Stimulated activated CD4-positive, alpha-beta T cell treated with anti-CD3 and anti-CD28 coated beads, Interleukin-12 subunit alpha, Interleukin-12 subunit beta, amount 100 ng/mL, for 48 hours (primary cell): ENCODE measurements at places on chromosomes 5 and 9.

DNA sequence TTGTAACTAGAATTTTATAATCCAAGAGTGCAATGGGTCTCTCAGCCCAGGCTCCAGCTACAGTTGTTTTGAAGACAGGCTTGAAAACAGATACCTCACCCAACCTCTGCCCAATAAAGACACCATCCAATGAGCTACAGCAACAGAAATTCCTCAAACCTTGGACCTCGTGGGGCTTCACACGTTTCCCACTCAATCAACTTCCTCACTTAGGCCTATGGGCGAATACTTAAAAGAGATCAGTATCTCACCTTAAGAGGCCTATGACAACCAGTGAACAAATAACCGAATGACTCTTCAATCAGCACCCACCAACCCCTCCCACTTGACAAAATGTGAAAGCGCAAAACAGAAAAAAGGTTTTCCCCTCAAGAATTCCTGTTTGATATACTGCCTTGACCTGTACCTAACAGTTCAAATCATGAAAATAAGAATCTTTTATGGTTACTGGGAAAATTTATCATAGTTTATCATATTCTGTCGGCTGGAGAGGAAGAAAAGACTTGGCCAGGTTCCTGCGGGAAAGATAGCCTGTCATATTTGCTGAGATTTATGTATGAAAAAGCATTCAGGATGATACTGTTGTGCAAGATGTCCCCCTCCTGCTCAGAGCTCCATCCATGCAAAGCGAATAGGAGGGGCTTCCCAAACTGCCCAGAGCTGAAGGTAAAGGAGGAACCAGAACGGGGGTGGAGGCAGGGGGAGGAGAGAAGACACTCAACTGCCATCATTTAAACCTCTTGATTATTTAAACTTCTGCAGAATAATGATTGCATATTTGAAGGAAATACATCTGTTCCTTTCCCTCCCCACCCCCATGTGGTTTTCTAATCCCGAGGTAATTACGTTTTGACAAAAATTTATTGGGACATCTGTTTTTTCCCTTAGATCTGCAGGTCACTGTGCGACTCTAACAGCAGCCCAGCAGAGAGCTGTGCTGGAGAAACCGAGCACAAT is 256.3 kb downstream of the NFIB start:
- DNase-seq: no peak

GRCh38 chr9:17906841-17907778 is 328.2 kb downstream of the SH3GL2 start:
- DNase-seq: no peak

DNA sequence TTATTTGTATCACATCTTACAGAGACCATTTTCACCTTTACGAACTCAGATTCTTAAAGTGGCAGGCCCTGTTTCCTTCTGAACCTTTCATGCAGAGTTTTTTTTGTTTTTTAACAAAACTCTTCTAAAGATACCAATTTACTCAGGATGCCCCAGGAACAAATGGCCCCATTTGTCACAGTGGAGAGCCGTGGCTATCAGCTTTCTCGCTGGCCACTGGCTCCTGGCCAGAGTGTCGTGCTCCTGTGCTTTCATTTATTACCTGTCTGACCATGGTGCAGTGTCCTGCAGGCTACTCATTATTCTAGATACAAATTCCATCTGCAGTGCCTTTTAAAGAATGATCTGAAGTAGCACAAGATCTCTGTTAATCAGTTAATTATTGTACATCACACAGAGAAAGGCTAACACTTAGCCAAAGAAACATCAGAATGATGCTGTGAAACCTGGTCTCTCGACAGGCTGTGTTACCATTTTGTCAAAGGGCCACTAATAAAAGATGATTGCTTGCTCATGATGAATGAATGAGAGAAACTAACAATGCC is 27.8 kb downstream of the ADRA1B start:
- DNase-seq: no peak

GRCh38 chr5:160773646-160774410 is 78.2 kb downstream of the ATP10B start:
- DNase-seq: no peak

- no peak for DNase-seq
These were observed 86.9 kb downstream of the BASP1 start for GRCh38 chr5:17304282-17304681.

GRCh38 chr9:32426278-32426939 is 42.0 kb downstream of the ACO1 start:
- DNase-seq: no peak

GRCh38 chr9:31542384-31543055 is 841.9 kb upstream of the ACO1 start:
- DNase-seq: no peak

DNA sequence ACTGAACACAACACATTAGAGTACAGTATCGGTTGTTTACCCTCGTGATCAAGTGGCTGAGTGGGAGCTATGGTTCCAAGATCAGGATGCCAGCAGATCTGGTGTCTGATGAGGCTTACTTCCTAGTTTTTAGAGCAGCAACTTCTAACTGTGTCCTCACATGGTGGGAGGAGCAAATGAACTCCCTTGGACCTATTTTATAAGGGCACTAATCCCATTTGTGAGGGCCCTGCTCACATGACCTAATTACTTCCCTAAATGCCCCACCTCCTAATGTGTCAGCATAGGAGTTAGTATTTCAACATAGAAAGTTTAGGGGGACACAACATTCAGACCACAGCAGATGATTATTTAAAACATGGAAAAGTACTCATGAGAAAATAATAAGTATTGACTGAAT is 111.8 kb downstream of the GCNT1 start:
- no peak for DNase-seq

- DNase-seq: no peak
These were observed 19.0 kb downstream of the ABLIM3 start for GRCh38 chr5:149160291-149160787.

DNA sequence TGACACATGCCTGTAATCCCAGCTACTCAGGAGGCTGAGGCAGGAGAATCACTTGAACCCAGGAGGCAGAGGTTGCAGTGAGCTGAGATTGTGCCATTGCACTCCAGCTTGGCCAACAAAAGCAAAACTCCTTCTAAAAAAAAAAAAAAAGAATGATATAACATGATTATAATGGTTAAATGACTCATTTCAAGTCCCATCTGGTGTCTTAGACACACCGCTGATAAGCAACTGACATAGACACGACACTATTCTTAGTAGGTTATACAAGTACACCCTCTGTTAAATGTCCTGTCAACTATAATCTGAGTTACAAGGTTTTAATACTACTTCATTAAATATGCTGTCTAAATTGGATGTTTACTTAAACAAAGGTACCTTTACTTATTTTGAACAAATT is 405.3 kb upstream of the CLINT1 start:
- DNase-seq: no peak

DNA sequence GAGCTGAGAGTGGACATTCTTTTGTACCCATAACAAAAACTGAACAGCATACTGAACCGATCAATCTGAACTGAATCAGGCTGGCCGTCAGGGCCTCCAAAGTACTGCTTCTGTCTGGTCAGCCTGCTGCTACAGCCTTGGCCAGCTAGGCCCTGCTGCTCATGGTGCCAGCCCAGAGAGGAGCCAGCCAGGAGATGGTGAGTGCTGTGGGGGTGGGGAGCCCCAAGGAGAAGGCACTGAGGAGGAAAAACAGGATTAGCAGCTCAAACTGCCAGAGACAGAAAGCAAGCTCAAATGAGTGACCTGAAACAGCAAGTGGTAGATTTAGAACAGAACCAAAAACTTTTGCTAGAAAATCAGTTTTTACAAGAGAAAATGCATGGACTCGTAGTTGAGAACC is 23.9 kb downstream of the SRP19 start:
- no peak for DNase-seq

GRCh38 chr9:89359751-89360261 is 41.5 kb downstream of the SECISBP2 start:
- DNase-seq: no peak

DNA sequence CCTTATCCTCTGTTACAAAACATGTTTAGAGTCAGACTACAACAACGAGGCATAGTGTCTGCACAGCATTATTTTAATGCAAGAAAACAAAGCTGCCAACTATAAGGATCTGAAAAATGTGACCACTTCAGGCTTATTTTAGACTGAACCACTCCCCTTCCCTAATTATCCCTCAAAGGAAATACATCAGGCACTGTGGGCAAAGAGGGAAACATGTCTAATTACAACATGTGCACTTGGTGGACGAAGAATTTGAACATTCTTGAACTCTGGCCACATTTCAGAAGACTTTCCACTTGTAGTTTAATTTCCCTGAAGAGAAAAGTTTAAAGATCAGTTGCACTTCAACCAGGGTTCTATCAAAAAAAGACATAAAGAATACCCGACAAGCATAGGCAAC is 3.8 kb downstream of the MTMR12 start:
- no peak for DNase-seq

- no peak for DNase-seq
These were observed 268.8 kb upstream of the RFX3 start for GRCh38 chr9:3794635-3795034.

GRCh38 chr9:136114610-136115009 is 4.1 kb downstream of the TMEM250 start:
- DNase-seq: no peak

GRCh38 chr5:165616490-165617405 is 2111.3 kb downstream of the MAT2B start:
- no peak for DNase-seq

GRCh38 chr5:123150089-123150488 is 61.0 kb downstream of the PRDM6 start:
- DNase-seq: no peak

DNA sequence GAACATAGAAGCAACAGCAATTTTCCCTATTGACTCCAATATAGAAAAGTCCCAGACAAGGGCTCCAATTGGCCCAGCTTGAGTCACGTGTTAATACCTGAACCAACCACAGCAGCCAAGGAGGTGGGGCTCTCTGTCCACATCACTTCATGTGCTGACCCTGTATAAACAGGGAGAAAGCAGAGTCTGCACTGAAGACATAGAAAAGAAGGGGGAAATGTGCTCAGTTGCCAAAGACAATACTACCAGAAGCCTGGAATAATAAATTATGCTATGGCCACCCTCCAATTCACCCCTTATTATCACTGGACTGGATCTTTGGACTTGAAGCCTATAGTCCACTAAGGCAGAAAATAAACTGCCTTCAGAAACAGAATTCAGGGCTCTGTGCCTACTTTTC is 275.4 kb downstream of the EPB41L4A start:
- no peak for DNase-seq

DNA sequence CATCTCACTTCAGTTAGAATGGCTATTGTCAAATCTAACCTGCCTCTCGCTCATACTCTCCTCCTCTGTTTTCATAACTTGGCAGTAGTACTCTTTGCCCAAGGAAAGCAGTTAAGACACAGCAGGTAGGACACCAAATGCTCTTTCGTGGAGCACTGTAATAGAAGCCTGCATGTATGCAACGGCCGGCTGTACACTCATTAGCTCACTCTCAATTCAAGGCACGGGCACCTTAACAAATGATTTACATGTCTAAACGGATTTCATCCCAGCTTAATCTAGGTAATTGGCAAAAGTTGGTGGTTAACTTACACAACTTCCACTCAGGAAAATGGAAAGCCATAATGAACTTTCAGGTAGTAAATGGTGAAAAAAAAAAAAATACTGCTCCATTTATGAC is 14.9 kb downstream of the DEPDC1B start:
- DNase-seq: no peak

DNA sequence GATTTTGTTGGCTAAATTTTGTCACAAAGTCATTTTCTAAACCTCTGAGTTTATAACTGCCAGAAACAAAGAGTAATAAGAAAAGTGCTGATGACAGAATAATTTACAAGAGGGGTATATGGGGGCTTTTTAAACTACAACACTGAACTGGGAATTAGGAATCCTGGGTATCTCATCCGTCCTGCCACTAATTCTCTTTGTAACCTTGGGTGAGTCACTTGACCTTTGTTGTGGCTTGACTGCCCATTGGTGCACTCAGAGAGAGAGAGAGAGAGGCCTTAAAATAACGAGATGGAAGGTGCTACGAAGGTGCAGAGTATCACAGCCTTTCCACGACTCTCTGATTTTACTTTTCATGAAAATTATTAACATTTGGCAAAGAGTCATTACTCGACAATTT is 130.3 kb upstream of the CNTLN start:
- DNase-seq: no peak

- DNase-seq: no peak
These were observed 187.2 kb upstream of the ZNF462 start for GRCh38 chr9:106675780-106676179.

DNA sequence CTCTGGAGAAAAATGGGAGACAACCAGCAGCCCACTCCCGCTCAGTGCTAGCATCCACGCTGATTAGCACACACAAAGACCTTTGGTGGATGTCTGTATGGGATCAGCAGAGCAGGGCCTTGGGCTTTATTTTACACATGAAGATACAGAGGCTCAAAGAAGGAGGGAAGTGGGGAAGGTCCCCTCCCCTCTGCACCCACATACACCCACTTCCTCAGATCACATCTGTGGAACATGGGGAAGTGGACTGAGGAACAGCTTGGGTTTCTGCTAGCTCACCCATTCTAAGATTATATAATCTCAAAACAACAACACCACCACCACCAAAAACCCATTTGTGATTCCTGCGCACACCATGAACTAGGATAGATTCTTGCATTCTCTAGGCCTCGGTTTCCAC is 14.0 kb downstream of the GGTA1 start:
- no peak for DNase-seq
